ENCODE measurements at places on chromosomes 11 and 22.

DNA sequence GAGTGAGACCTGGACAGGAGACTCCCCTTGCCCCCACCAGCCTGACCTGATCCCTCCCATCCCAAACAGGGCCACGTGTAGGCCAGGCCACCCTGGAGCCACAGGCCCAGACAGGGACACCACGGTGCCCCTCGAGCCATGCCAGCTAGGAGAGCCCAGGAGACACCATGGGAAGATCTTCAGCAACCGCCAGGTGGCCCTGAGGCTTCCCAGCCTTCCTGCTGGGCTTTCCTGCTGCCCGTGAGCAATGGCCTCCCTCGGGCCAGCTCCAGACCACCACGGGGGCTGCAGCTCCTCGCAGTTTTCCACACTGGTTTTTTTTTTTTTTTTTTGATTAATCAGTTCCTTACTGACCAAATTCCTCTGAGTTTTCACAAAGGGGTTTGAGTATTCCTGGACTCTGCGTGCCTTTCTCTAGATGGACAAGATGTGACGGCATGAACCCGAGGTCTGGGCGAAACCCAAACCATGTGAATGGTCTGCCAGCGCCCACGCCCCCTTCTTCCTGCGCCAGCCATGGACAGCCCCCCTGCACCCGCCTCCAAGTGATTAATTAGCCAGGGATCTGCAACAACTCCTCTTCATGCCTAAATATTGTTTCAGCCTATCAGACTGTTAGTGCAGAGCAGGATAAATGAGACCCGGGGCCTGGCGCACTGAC lies 40.9 kb downstream of the TBX1 start:
- DNase-seq = no peak

GRCh38 chr11:100861212-100861611 lies 174.1 kb downstream of the ARHGAP42 start:
- no peak for DNase-seq

DNA sequence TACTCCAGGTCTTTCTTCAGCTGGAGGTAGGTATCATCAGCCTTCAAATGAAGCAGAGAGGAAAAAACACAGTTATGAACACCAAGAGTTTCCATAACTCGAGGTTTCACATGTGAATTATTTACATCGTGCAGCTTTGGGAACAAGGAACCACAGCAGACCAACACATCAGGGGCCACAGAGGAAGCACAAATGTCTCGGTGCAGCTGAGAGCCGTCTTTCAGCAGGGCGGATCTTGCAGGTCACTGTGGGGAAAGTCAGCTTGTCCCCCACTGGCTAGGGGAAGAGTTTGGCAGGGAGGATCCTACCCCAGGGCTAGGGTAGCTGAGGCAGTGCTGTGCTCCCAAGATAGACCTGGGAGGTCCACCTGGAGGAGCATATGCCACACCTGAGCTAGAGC lies 74.7 kb downstream of the C11orf58 start:
- DNase-seq = no peak

- DNase-seq = no peak
These were observed 558.7 kb downstream of the BRD1 start for GRCh38 chr22:49268924-49269323.

GRCh38 chr11:121300972-121301699 lies 8.6 kb downstream of the SC5D start:
- DNase-seq = no peak

GRCh38 chr11:35163702-35164496 lies 24.9 kb downstream of the CD44 start:
- DNase-seq = peak; percentile 58

DNA sequence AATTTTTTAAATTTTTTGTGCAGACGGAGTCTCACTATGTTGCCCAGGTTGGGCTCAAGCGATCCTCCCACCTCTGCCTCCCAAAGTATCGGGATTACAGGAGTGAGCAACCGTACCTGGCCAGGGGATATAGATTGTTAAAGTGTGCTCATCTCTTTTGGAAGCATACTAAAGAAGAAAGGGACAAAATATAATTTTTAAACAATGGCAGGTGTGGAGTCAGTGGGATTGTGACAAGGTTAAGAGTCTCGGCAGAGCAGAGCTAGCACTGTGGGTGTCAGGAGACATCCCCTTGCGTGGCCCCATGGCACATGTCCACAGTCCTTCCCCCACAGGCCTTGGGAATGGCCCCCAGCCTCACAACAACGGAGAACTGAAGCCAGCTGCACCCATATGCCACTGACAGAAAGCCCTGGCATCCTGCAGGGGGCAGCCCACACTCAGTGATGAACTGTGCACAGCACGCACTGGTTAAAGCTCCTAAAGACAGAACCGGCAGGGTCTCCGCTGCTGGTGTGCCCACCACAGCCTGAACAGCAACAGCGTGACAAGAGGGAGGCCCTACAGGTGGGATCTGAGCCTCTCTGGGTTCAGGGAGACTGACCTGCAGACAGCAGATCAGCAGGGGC lies 29.9 kb downstream of the SERPIND1 start:
- peak; percentile 63 for DNase-seq

- DNase-seq = peak; percentile 94
These were observed 48.8 kb downstream of the ARHGAP32 start for GRCh38 chr11:129143335-129143734.

DNA sequence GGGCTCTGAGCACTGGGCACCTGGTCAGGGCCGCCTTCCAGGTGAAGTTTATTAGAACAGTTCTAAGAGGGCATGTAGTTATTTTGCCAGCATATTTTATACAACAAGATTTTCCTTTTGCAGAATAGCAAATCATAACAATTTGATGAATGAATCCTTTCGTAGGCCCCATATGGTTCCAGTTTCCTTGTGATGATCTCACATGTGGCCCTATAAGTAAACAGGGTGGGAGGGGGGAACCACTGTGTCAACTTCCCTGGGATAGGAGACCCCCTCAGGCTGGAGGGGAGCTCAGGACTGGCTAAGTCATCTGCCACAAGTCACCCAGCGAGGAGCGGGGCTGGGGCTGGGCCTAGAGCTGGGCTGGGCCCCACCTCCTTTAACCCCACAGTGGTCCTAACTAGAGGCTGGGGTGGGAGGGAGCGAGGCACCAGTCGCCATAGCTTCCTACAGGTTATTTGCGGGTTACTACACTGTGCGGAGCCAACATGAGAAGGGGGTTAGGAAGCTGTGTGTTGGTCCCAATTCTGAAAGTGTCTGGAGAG lies 4.2 kb downstream of the FBLN1 start:
- no peak for DNase-seq

GRCh38 chr11:134864233-134864967 lies 452.4 kb upstream of the B3GAT1 start:
- DNase-seq = no peak

- DNase-seq = no peak
These were observed 3.7 kb downstream of the PDGFB start for GRCh38 chr22:39240831-39241793.

DNA sequence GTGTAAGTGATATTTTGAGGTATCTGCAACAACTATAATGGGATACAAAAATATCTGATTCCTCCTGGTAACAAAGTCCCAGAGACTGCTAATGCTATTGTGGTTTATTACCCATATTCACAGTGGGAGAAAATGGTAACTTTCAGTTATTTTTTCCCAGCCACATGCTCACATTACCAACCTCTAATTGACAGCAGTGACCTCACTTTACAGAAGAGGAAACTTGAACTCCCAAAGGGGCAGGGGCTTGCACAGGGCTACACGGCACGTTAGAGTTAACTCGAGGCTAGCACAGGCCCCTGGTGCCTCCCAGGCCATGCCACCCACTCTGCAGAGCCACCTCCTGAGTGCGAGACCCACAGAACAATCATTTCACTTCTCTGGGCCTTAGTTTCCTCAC lies 132.4 kb downstream of the TENM4 start:
- no peak for DNase-seq

- peak; percentile 52 for DNase-seq
These were observed 141.4 kb downstream of the NTM start for GRCh38 chr11:131511794-131512193.

- no peak for DNase-seq
These were observed 22.8 kb downstream of the APIP start for GRCh38 chr11:34893416-34893815.

GRCh38 chr22:19852177-19852781 lies 2.4 kb downstream of the GNB1L start:
- DNase-seq = no peak

- DNase-seq = no peak
These were observed 309.9 kb downstream of the BRD1 start for GRCh38 chr22:49517667-49518185.

DNA sequence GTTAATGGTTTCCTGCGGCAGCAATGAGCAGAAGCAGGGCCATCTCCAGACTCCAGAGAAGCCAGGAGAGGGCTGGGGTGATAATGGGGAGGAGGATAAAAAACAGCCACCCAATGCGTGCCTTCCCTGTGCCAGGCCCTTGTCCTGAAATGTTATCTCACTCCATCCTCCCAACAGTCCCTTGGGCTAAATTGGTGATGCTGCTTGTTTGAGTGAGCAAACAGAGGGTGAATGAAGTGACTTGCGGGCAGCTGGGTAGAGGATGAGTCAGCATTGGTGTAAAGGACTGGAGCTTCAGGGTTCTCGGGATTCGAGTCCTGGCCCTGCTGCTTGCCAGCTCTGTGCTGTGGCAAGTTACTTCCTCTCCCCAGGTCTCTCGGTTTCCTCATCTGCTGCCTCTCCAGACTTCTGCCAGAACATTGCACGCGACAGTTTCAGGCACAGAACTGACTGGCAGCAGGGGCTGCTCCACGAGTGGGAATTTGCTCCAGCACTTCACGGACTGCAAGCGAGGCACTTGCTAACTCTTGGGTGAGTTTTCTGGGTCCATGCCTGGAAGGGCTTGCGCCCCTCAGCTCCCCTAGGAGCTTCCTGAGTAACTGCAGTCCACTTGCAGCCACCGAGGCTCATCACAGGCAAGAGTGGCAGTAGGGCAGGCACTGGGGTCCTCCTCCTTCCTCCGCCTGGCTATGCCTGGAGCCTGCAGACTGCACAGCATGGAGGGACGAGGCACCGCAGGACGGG lies at the start of gene P2RY6:
Gene P2RY6 (plus strand): TSS at position 403 of the 744 bp plus-strand sequence. CDS start 24,181 bp downstream, outside the sequence.
- peak; percentile 40 for DNase-seq

- DNase-seq = no peak
These were observed 3.3 kb upstream of the FXYD6 start for GRCh38 chr11:117879516-117880480.

DNA sequence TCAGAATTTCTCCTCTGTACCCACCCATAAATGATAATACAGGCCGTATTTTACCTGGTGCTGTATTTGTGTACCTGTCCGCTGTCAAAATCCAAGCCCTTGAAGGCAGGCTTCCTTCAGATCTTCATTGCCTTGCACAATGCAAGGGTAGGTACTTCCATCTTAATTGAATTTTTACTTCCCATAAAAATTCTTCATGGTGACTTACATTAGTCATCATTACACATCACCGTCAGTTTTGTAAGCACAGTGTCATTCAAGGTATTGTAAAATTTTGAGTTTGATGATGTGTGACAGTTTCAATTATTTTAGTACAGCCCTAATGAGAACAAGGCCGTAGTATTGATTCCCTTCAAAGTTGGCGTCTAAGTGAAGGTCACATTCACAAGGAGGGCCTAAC lies 770 bp upstream of the TSG101 start:
- peak; percentile 15 for DNase-seq
